Right lobe of liver (tissue), 6 donors: ENCODE measurements at places on chromosomes 2 and 18. TPM values are rescaled to one million over a fixed set of nuclear protein-coding genes. Genes with fewer than 3 reads are reported as not detected.

DNA sequence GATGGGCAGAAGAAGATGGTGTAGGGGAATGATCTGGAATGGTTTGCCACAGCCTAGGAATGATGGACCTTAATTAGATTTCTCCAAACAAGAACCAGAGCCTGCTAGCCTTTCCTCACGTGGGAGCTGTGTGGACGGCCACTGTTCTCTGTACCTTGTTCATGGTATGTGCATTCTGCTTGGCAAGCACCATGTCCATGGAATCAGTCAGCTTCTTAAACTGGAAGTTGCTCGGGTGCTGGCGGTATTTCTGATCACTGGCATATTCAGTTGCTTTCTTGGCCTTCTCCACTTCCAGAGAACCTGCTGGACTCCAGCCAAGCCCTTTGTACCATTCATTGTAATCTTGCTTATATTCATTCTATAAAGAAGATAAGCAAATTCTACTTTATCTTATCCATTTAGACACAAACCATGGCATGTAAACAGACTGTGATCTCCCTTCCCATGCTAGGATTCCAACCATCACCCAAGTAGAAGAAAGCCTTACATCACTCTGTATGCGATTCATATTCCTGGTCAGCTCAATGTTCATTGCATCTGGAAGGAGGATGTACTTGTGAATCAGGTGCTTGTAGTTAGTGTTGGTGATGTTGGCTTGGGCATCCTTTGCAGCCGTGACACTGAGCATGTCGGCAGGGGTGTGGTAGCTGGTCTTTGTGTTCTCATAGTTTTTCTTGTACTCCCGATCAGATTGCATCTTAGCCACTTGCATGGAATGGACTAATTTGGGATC is 78.4 kb downstream of the NEB start:
- no peak for DNase-seq

The ZNF385B gene
- total RNA-seq = 15.7 TPM

DNA sequence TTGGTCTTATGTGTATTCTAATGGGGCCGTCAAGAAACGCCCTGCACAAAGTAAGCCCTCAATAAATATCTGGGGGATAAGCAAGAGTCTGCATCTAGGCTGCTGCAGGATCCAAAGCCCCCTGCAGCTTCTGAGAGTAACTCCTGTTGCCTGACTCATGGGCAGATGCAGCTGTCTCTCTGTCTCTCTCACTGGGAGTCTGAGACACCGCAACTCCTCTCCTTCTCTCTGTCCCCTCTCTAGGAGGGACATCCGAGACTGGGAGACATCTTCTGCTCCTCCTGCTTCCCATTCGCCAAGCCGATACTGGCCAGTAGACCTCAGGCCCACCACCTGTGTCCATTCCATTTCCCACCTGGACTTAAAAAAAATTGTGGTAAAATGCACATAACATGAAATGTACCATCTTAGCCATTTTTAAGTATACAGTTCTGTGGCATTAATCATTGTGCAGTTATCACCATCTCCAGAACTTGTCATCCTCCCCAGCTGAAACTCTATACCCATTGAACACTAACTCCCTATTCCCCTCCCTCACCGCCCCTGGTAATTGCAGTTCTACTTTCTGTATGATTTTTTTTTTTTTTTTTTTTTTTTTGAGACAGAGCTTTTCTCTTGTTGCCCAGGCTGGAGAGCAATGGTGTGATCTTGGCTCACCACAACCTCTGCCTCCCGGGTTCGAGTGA is 20.1 kb downstream of the DYSF start:
- DNase-seq = no peak

DNA sequence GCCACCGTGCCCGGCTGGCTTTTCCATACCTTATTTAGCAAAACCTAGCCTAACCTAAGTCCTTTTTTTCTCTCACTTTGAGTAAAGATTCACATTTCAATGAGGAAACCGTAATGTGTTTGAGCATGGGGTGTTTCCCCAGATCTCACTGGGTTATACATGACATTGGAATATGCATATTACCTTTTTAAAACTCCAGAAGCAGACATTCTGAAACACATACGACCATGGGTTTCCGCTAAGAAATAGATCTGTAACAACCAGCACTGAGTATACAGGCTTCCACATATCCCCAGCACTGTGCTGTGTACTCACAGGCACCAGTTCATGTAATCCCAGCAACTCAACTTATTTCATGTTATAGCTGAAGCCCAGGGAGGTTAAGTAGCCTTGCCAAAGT is 41.0 kb upstream of the FOSL2 start:
- no peak for DNase-seq

The ARHGAP28 gene
- 0.13 TPM for total RNA-seq

GRCh38 chr2:190528521-190529001 is 6.0 kb downstream of the NEMP2 start:
- no peak for DNase-seq

DNA sequence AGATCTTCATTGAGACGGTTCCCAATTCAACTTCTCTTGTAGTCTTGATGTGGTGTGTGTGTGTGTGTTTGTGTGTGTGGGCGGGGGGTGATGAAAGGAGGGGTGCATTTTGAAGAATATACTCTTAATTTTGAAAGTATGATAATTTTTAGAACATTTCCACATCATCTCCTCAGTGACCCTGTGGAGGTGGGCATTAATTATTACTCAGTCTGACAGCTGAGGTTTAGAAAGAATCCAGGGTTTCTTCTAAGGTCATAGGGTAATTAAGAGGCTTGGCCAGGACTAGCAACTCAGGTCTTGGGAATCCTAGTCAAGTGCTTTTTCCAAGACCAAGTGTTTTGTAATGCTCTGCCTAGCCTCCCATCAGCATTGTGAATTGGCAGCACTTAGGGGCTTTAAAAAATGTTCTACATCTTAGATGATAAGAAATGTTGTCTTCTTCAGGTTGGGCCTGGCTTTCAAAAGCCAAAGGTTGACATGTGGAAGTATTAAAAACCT is 100.5 kb downstream of the SPTBN1 start:
- no peak for DNase-seq

GRCh38 chr18:42341423-42341822 is 386.4 kb downstream of the PIK3C3 start:
- DNase-seq = no peak
